ENCODE measurements at places on chromosomes 13 and 19. TPM values are rescaled to one million over a fixed set of nuclear protein-coding genes. Genes with fewer than 3 reads are reported as not detected.

DNA sequence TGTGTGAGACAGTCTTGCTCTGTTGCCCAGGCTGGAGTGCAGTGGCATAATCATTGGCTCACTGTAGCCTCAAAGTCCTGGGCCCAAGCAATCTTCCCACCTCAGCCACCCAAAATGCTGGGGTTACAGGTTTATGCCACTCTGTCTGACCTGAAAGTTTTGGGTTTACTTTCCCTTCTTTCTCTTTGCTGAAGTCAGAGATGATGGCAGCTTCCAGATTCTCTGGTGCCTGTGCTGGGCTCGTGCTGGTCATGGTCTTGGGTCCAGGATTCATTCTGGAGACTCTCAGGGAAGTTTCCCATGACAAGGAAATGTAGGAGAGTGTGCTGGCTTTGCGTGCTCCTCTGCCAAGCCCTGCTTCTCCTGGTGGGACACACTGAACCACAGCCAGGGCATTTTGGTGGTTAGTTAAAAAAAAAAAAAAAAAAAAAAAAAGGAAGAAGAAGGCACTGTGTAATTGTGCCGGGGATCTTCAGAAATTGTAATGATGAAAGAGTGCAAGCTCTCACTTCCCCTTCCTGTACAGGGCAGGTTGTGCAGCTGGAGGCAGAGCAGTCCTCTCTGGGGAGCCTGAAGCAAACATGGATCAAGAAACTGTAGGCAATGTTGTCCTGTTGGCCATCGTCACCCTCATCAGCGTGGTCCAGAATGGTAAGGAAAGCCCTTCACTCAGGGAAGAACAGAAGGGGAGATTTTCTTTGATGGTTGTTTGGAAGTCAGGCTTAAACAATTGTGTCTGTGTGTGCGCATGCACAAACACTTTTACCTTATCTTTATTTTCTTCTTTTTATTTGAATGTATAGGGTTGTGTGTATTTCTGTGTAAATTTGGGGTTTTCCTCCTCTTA lies at the start of gene ALOX5AP:
TSS of gene ALOX5AP (plus strand) at position 519 of the 847 bp plus-strand sequence. CDS start at position 582, 63 bp downstream.
- no peak for DNase-seq

DNA sequence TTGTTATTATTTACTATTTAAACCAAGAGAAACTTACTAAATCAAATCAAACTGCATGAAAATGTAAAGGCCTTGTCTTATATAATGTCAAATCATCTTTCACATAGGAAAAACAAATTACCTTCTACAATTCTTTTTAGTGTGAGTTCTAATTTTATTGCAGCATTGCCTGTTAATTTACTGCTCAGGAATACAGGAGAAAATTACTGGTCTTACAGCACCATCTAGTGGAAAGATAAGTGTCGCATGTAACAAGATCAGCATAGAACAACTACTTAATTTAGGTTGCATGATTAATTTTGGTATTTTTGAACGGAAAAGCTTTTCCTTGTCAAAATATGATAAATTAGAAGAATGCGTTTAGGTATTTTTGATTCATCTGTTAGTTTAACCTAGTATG lies 502.7 kb downstream of the UQCRFS1 start:
- no peak for DNase-seq

The CCL25 gene
- not detected for total RNA-seq

GRCh38 chr13:22064854-22065620 lies 394.2 kb downstream of the FGF9 start:
- DNase-seq, result no peak

GRCh38 chr19:15381864-15382263 lies 2.3 kb upstream of the AKAP8 start:
- no peak for DNase-seq

The KLHL26 gene
- 5.7 TPM for total RNA-seq

DNA sequence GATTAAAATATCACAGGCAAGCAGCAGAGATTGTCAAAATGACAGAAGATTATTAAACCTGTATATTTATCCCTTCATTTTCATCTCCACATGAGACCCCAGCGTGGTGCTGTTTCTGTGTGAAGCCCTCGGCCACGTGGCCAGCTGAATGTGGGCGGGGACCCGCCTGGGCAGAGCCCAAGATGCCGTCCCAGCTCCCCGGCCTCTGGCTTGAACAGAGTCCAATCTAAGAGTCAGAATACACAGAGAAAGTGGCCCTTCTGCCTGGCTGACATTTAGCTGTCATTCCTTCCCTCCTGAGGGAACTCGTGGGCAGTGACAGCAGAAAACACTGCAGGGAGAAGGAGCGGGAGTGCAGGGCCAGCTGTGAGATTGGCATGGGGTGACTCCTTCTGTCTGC lies 34.9 kb upstream of the UQCRFS1 start:
- no peak for DNase-seq

DNA sequence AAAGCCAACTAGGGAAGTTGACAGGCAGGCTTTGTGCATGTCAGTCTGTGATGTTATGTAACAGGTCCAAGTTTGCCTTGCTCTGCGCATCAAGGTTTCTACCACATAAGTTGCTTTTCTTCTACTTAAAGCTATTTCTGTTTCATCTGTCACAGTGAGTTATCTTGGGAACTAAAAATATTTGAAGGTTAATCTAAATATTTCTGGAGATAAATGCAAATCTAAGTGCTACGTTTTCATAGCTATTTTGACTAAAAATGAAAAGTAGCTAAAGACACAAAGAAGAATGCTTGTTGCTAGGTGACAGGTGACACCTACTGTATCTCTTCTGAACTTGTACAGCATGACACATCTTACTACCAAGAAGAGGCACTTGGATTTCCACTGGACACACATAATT lies 135.6 kb downstream of the KLF12 start:
- DNase-seq, result no peak

The GAS6 gene
- 206 TPM for total RNA-seq

DNA sequence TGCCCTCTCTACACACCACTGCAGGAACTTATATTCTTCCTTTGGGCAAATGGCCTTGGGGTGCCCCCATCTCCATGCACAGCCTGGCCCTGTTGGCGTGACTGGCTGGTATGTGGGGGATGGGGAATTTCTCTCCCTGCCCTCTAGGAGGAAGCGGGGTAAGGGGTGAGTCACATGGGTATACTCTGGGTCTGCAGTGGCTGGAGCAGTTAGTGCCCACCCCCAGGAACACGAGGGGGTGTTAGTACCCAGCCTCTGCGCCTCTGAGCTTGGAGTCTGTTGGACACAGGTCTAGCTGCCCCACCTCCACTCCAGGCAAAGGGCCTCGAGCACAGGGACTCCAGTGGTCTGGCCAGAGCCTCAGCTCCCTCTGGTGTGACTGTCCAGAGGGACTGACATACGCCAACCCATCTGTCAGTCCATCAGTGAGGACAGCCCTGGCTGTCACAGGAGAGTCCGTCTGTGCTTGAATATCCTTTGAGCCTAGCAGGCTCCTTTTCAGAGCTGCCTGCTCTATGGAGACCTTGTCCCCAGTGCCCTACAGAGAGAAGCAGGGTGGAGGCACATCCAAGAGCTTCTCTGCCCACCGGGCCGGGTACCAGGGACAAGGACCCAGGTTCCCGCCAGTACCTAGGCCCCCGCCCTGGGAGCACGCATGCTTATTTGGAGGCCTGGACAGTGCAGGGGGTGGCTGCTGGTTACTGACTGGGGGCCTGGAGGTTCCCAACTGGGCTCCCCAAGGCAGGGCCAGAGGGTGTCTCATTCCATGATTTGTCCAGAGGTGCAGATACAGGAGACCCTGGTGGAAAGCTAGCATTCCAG lies 66.6 kb downstream of the CHST8 start:
- DNase-seq, result no peak

The PTGER1 gene
- total RNA-seq, result not detected

The REEP6 gene
- 1.3 TPM for total RNA-seq

The ELSPBP1 gene
- total RNA-seq, result not detected

- DNase-seq, result no peak
Measured at GRCh38 chr13:56299650-56300049, 841.1 kb upstream of the PRR20A start.

The CYP4F3 gene
- total RNA-seq, result not detected

The SOX1 gene
- not detected for total RNA-seq

DNA sequence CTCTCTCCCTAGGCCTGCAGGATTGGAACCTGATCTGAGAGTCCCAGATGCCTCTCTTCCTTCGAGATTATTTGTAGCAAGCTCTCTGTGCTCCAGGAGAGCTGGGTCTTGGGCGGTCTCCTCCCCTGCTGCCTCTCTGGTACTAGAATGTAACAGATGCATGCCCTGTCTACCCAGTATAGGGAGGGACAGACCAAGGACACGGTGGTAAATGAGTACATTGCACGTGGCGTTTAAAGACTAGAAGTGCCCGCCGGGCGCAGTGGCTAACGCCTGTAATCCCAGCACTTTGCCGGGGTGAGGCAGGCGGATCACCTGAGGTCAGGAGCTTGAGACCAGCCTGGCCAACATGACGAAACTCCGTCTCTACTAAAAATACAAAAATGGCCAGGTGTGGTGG lies 11.7 kb downstream of the SLC27A1 start:
- DNase-seq, result no peak

- no peak for DNase-seq
Measured at GRCh38 chr19:34295103-34295502, 40.7 kb downstream of the GARRE1 start.

DNA sequence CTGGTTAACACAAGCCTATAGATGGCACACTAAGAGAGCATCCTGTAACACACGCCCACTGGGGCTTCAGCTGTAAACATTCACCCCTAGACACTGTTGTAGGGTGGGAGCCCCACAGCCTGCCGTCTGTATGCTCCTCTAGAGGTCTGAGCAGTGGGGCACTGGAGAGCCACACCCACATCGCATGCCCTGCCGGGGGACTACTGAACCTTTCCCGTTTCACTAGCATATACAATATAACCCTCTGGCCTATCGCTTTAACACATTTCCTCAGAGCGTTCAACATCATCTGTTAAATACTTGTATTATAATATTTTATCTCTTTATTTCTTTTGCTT lies 73.4 kb downstream of the PCDH9 start:
- DNase-seq, result no peak

GRCh38 chr19:46544651-46545050 lies 49.0 kb upstream of the PNMA8B start:
- DNase-seq, result no peak

The SAMD4B gene
- total RNA-seq, result 97.6 TPM

The KLK4 gene
- total RNA-seq, result not detected

The SLC10A2 gene
- total RNA-seq, result not detected

DNA sequence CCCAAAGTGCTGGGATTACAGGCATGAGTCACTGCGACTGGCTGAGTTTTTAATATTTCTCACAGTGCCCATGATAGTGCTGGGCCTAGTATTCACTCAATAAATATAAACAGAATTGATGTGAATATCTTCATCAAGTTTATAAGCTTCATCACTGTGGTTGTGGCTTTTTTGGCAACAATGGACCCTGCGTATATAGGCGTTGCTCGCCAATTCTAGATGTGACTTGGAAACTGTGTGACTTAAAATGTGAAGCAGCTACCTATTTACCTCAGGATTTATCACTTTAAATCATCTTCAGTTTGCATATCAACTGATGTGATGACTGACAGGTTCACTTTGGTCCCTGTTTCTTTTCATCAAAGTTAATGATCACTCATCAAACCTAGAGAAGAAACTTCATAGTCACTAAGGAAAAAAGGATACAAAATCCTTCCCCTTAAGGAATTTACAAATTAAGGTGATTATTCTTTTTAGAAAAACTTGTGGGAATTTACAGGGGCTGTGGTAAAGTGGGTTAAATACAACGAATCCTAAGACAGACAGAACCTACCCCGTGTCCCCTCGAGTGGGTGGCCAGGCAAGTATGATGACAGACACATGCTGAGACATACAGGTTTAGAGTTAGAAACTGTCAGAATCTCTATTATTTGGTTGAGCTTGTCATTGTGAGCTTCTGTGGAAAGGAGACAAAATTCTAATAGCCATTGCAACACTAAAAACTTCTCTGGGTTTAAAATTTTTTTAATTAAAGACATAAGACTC lies 101.3 kb downstream of the AKAP11 start:
- DNase-seq, result no peak

The VAV1 gene
- 0.52 TPM for total RNA-seq
